Right hindlimb (tissue), 1 donor: ENCODE measurements at places on chromosomes 11 and 22.

DNA sequence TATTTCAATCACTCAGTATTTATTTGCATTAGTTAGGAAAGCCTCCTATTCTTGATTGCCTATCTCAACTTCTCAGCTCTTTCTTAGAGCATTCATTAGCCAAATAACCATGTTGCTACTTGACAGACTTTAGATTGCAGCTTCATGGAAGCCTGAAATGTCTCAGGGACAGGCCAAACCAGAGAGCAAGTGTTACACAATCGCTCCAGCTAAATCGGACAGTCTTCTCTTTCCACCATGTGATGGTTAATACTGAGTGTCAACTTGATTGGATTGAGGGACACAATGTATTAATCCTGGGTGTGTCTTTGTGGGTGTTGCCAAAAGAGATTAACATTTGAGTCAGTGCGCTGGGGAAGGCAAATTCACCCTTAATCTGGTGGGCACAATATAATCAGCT, 106.5 kb upstream of the DRD2 start:
- DNase-seq = no peak

GRCh38 chr11:13923716-13924650, 38.5 kb upstream of the SPON1 start:
- DNase-seq = no peak

GRCh38 chr11:69348414-69349235, 54.7 kb downstream of the MYEOV start:
- no peak for DNase-seq

DNA sequence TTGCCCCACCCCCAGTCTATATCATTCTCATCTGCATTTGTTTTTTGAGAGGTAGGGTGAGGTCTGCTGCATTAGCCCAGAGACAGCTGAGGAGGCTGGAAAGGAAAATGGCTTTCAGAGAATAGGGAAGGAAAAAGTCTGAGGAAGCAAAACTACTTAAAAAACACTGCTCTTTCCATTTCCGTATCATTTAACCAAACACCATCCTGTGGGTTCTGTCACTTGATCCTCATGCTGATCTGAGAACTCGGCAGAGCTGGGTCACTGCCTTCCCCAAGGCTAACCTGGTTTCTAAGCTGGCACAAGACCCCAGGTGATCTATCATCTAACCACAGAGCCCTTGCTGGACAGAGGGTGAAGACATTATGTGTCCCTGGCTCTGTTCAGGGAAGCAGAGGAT, 1.2 kb downstream of the FOLR2 start:
- no peak for DNase-seq

DNA sequence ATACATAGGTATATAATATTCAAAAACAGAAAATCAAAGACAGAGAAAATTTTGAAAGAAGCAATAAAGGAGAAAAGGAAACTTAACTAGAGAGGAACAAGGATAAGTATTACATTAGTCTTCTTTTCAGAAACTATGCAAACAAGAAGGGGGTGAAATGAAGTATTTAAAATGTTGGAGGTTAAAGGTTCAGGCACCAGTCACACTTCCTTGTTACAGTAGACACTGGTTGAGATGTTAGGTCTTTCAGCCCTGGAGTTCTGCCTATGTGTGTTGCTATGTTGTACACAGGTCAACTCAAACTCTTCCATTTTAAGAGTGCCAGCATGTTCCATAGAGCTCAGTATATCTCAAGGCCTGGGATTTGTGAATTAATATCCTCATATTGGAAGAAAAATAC, 6.0 kb upstream of the MS4A4A start:
- DNase-seq = no peak

DNA sequence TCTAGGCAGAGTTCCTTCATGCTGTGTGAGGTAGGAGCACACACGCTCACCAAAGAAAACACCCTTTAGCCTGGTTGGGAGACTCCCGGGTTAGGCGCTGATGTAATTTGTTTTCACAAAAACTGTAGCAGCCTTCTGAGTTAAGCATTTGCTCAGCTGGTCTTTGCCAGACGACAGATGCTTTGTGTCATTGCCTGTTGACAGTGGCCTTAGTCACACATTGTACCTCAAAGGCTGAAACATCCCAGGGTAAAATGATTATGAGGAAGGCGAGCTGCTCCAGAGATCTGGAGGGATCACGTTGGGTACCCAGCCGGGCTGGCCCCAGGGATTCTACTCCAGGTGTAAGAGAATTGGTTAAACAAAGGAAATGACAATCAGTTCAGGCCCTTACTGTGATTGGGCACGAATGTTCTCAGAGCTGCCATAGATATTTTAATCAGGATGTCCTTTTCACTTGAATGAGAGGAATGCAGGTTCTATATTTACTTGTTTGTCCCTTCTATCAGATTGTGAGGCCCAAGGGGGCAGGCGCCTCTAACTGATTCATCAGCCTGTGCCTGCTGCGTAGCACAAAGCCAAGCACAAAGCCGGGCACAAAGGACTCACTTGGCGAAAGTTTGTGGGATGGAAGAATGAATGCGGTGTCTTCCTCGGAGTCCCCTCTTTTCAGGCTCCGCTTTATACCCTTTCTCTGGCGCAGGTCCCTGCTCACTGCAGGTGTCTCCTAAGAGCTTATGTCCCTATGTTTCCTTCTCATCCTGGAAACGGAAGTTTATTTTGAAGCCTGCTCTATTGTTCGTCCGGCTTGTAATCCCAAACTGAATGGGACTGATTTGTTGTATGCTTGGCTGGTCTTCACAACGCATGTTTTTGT, 47.1 kb downstream of the ADM start:
- no peak for DNase-seq
